ENCODE measurements at places on chromosomes 5 and 9.

GRCh38 chr5:2465383-2465782 is 286.1 kb downstream of the IRX2 start:
- DNase-seq = no peak

DNA sequence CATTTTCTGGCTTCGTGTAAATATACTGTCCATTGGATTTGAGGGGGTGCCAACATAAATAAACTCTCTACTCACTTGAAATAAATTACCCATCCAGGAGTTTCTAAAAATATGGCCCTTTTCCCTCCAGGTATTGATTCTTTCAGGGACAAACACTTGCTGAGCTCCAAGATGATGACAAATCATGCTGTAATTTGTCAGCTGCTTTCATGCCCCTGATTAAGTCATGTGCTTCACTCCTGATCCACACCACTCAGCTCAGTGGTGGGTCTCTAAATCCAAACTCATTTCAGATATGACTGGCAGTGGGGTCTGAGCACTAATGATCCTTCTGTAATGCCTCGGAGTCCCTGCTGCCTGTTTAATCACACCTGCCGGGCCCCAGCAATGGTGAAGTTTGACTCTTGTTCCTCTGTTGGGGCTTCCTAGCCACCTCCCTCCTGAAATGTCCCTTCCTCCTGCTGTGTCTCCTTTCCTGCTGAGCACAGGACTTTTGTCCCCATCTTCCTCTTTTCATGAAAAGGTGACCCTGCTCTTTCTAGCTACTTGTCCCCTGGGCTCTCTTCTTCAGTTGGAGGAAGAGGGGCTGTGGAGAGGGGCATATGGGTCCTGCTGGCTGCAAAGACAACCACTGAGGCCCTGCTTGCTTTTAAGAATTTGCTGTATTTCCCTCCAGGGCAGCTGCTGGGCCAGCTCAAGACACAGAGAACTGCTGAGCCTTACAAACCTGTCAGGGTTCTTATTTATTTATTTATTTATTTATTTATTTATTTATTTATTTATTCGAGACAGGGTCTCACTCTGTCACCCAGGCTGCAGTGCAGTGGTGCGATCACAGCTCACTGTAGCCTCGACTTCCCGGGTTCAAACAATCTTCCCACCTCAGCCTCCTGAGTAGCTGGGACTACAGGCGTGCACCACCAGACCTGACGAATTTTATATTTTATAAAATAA is 200.0 kb downstream of the ATP10B start:
- no peak for DNase-seq

- DNase-seq = no peak
These were observed 1.0 kb upstream of the MXD3 start for GRCh38 chr5:177312649-177313181.

- no peak for DNase-seq
These were observed 89.7 kb downstream of the DAP start for GRCh38 chr5:10671041-10672008.

GRCh38 chr9:83307066-83307724 is 231.0 kb downstream of the FRMD3 start:
- no peak for DNase-seq

- no peak for DNase-seq
These were observed 155.6 kb downstream of the PARP8 start for GRCh38 chr5:50822046-50822445.

DNA sequence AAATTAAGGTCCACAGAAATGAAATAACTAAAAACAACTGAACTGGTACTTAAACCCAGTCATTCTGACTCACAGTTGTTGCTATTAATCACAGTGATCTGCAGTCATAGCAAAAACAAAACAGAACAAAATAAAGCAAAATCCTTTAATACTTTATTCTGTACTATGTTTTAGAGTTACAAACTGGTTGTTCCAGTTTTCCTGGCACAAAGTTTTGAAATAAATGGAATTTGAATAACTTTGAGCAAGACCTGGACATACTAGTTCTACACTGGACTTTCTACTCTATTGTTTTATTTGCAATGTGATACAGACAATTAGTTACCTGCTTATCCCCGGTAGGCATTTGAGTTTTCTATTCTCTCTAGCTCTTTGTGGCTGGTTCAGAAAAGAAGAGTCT is 147.9 kb downstream of the DMRT2 start:
- no peak for DNase-seq

DNA sequence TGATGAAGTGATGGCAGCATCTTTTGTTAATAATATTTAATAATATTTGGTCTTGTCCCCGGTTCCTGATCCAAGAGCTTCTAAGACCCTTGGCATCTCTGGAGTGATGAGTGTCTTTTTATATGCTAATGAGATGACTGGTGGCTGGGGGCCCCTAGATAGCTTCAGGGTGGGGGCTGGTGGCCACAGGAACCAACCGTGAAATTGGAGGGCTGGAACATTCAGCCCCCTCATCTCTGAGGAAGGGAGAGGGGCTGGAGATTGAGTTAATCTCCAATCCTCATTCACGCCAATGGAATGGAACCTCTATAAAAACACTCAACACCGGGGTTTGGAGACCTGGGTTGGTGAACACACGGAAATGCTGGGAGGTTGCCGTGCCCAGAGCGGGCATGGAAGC is 78.2 kb upstream of the RAPGEF1 start:
- no peak for DNase-seq

GRCh38 chr5:109305352-109305751 is 104.4 kb downstream of the PJA2 start:
- no peak for DNase-seq

GRCh38 chr5:32223972-32224609 is 50.0 kb upstream of the GOLPH3 start:
- no peak for DNase-seq

DNA sequence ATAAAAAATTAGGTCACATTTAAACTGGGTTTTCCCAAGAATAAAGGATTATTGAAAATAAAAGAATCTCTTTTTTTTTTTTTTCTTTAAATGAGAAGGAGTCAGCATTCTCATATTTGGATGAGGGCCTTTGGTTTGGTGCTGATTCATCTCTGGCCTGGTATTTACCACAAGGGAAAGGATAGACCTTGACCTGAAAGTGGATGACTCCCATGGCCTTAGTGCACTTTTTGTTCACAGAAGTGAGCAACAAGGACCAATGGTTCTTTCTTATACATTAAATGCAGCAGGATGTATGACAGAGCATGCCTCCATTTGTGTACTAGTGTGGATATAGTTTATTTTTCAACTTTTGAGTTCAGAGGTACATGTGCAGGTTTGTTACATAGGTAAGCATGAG is 6.9 kb downstream of the YTHDC2 start:
- DNase-seq = peak; percentile 12

DNA sequence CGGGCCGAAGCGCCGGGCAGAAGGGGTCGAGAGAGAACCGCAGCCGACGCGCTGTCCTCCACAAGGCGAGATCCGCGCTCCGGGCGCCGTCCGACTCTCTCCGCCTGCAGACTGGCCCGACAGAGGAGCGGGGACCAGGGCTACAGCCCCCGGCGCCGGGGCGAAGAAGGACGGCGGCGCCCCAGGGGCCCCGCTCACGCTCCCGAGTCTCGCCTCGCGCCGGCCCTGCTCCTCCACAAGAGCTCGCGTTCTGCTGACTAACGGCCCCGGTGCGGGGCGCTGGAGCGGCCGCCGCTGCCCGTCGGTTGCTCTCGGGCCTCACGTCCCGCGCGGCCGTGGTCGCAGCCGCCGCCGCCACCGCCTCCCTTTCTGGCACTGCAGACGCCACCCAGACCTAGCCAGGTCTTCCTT is 338 bp downstream of the ABHD17B start:
- DNase-seq = no peak

- no peak for DNase-seq
These were observed 541.0 kb downstream of the RAB3C start for GRCh38 chr5:59123595-59124561.

- DNase-seq = no peak
These were observed 214.9 kb downstream of the FANCC start for GRCh38 chr9:95102572-95102971.

GRCh38 chr5:9927106-9927505 is 297.0 kb upstream of the TAS2R1 start:
- DNase-seq = no peak

DNA sequence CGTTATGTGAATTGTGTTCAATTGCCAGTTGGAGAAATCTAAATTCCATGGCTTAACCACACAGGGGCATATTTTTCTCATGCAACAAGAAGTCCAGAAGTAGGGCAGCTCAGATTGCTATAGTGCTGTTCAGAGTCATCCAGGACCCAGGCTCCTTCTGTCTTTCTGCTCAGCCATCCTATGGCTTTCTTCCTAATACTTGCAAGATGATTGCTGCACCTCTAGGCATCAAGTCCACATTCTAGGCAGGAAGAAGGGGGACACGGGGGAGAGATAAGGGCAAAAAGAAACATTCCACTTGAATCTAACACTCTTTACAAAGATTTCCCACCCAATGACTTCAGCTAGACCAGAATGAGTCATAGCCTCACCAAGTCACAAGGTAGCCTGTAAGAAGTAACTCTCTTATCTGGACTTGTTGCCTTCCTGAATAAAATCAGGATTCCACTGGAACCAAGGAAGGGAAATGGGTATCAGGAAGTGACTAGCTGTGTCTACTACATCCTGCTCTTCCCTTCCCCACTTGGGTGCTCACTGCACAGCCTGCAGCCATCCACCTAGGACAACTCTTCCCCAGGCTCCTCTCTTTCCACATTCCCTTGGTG is 5.3 kb downstream of the ERAP2 start:
- no peak for DNase-seq

DNA sequence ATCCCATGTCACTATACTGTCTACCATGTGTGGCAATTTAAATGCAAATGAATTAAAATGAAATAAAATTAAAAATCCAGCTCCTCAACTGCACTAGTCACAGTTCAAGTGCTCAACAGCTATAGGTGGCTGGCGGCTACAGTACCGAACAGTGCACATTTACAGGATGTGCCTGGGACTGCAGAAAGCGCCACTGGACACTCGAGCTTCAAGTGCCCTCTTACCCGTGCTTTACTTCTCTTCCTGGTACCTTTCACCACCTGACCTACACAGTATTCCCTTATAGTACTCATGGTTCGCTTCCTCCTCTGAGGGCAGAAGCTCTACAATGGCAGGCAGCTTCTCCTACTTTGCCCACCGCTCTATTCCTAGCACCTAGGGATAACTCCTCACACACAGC is 166.6 kb downstream of the FANCC start:
- no peak for DNase-seq

DNA sequence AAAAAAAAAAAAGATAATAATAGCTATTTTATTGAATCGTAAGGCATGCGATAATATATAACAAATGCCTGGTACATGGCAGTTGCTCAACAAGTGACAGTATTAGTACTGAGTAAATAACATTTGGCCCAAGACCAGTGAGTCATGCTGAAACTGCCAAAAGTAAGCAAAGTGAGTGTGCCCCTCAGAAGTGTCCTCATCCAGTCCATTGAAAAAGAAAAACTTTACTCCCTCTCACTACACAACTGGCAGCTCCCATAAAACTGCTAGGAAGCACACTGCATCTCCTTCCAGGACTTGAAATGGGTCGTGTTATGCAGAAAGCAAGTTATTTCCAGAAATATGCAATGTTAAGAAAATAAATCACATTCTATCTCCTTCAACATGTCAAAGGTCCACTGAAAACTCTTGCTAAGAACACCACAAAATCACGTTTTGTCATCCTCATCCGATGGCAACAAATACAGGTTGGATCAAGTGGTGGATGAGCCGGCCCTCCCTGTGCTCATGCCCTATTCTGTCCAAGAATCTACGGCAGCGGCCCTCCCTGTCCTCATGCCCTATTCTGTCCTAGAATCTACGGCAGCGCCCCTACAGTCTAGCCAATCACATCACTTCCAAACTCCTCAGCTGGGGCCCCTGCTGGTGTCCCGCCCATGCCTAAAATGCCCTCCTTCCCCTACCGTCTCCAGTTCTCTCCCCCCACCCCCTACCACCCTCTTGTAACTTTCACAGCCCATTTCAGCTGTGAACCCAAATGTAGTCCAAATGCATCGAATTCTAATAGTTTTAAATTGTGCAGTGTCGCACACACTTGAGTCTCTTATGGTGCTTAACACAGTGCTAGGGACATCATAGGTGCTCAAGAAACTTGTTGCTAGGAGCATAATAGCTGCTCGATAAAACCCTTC is 12.5 kb downstream of the PTCH1 start:
- DNase-seq = no peak

GRCh38 chr9:32965999-32966722 is 35.3 kb downstream of the APTX start:
- DNase-seq = no peak

- no peak for DNase-seq
These were observed 49.9 kb downstream of the ZSWIM6 start for GRCh38 chr5:61381968-61382367.

Measured in stimulated activated CD4-positive, alpha-beta T cell treated with anti-CD3 and anti-CD28 coated beads, Interleukin-2, amount 100 ng/mL, for 48 hours (primary cell).